Effector memory CD4-positive, alpha-beta T cell (primary cell): ENCODE measurements at places on chromosomes 5 and 9.

GRCh38 chr5:141778683-141779082, 96.7 kb upstream of the ARAP3 start:
- DNase-seq, result no peak

DNA sequence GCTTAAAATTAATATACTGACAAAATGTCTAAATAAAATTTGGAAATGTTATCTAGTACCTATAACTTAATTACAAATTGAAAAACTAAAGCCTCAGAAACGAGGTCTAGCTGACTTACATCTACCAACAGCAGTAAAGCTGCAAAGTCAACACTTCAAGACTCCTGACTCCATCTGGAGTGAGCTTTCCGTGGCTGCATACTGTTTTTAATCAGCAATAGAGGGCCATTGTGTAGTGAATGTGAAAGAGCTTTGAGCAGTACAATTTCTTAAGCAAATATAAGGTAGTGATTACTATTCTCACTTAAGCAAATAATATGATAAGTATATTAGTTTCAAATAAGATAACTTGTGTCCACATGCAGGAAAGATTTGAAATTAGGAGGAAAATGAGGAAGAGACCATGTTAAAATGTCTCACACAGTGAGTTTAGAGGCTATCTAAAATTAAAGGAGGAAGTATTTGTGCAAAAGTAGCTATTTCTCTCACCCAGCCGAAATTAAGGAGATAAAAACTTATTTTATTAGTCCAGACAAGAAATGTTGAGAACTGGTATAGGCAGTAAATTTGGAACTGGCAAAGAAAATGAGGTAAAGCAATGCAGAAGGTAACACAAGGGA, 6.4 kb downstream of the SPINK6 start:
- DNase-seq, result no peak

GRCh38 chr9:112487008-112487798, 576 bp downstream of the KIAA1958 start:
- peak; percentile 16 for DNase-seq

DNA sequence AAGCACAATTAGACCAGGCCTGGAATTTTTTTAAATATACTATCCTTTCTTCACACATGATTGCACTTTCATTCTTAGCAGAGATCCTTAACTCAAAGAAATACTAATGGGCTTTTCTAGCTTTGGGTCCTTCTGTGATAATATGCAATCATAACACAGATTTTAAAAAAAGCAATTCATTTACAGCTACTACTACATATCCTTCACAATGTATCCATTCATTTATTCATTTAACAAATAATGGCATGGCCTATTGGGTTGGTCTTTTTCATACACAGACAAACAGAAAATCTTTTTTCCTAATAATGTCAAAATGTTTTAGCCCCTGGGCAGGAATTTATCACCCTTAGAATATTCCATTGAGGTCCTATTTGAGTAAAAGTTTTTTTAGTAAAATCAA, 47.0 kb downstream of the SAXO1 start:
- no peak for DNase-seq

DNA sequence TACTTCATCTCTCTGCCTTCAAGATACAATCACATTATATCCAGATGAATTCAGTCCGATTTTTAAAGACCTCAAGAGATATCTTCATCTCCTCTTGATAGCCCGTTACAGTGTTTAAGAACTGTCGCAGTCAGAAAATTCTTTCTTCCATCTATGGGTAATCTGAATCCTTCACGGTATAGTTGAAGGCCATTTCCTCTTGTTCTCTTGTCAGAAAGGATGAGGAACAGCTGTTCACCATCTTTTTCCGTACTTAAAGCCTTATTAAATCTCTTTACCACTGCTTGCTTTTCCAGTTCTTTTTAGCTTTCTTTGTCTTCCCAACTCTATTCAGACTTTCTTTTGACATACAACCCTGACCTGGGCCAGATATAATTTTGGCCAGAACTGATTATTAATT, 121.8 kb downstream of the XRCC4 start:
- DNase-seq, result no peak

DNA sequence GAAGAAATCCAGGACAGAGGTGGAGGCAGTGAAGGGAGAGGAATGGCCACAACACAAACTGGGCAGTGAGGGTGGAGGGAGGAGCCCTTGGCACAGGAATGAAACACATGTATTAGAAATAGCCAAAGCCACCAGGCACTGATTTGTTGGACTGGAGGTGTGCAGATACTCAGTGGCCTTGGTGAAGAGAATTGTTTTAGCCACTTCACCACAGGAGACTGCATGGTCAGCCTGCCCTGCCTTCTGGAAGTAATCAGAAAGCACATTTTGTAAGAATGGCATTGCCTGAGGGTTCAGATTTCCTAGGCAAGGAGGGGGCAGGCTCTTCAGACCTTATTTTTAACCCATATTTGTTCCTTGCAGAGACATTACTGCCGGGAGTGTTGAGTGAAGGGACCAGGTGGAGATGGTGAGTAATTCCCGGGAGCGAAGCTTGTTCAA, 2.2 kb downstream of the SGCD start:
- no peak for DNase-seq

- no peak for DNase-seq
Measured at GRCh38 chr5:101643794-101644193, 652.3 kb downstream of the SLCO4C1 start.

DNA sequence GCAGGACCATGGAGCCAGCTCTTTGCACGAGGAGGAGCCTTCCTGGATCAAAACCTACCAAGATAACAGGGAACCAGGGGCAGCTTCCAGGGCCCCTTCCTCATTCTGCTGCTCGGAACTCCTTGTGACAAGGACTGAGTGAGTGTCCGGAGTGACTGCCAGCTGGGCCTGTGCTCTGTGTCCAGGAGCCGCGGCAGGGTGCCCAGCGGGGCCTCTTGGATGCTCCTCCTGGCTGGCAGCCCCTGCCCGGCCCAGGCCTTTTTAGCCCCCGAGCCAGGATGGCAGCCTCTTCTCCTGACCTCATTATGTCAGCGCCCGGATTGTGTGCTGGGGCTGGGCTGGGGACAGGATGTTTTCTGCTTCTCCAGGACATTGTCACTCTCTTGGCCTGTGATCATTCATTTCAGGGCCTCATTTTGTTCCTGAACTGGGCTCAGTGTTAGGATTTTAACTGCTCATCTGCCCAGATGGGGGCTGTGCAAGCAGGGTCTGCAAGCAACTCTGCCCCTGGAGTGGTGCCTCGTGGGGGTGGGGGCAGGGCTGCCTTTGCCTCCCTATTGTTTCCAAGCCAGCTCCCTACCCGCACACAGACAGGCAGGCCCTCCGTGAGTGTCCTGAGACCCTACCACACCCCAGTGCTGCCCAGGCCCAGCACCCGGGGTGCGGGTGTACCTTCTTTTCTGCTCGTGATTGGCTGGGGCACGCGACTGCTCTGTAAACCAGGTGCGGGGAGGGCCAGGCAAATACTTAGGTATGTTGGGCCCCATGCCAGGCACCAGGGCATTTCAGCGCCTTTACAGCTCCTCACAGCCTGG, 161.6 kb downstream of the COL23A1 start:
- DNase-seq, result no peak

- no peak for DNase-seq
Measured at GRCh38 chr5:134958755-134959154, 9.0 kb upstream of the CATSPER3 start.

- DNase-seq, result no peak
Measured at GRCh38 chr5:11234501-11234911, 473.5 kb upstream of the DAP start.

DNA sequence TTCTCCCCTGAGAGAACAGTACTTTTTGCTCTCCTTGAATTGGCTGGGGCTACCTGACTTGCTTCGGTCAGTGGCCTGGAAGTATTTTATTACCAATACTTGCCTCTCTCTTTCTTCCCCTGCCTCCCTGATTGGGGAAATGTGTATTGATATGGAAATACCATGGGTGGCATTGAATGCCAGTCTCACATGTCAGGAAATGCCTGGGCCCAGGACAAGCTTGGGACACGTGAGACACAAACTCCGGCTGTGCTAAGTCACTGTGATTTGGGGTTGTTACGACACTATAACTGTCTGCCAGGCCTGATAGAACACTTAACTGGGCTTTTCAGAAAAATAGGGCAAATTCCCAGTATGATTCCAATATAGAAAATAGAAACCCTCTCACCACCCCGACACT, 238.3 kb downstream of the GADD45G start:
- DNase-seq, result no peak

DNA sequence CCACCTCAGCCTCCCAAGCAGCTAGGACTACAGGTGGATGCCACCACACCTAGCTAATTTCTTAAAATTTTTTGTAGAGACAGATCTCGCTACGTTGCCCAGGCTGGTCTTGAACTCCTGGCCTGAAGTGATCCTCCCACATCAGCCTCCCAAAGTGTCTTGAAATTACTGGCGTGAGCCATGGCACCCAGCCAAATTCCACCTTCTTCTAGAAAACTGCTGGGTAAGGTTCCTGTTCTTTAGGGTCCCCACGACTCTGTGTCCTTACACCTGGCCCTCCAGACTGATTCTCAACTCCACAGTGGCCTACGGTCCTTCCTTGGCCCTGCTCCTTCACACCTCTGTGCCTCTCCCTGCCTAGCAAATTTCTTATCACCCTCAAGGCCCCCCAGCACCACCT, 1.9 kb downstream of the MAPK9 start:
- DNase-seq, result no peak

GRCh38 chr5:110371725-110372041, 354.8 kb downstream of the TMEM232 start:
- no peak for DNase-seq

- peak; percentile 52 for DNase-seq
Measured at GRCh38 chr9:113523421-113524141, 60.1 kb downstream of the RGS3 start.

- DNase-seq, result no peak
Measured at GRCh38 chr9:88746029-88746742, 211.2 kb downstream of the NXNL2 start.

DNA sequence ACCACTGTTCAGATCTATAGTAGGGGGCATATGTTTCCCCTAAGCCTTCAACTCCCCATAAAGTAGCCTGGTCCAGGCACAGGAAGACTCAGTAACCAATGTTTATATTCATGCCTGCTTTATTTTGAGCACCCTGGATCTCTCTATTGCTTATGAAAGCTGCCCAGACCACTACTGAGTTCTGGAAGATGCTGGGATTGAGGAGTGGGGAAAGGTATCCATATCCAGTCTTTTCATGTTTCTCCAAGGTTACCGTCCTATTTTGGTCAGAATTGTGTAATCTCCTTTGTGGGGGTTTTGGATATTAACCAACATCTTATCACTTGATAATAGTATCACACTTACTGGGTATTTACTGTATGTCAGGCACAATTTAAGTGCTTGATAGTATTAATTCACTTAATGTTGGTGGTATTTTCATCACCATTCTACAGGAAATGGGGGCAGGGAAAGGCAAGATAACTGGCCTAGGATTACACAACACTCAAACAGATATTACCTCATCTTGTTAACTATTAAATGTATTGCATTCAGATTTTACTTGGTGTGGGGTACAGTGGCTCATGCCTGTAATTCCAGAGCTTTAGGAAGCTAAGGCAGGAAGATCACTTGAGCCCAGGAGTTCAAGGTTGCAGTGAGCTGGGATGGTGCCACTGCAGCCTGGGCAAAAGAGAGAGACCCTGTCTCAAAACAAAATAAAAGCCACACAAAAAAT, 36.3 kb downstream of the RUSC2 start:
- no peak for DNase-seq

- no peak for DNase-seq
Measured at GRCh38 chr5:1885404-1885755, 2.7 kb upstream of the IRX4 start.

DNA sequence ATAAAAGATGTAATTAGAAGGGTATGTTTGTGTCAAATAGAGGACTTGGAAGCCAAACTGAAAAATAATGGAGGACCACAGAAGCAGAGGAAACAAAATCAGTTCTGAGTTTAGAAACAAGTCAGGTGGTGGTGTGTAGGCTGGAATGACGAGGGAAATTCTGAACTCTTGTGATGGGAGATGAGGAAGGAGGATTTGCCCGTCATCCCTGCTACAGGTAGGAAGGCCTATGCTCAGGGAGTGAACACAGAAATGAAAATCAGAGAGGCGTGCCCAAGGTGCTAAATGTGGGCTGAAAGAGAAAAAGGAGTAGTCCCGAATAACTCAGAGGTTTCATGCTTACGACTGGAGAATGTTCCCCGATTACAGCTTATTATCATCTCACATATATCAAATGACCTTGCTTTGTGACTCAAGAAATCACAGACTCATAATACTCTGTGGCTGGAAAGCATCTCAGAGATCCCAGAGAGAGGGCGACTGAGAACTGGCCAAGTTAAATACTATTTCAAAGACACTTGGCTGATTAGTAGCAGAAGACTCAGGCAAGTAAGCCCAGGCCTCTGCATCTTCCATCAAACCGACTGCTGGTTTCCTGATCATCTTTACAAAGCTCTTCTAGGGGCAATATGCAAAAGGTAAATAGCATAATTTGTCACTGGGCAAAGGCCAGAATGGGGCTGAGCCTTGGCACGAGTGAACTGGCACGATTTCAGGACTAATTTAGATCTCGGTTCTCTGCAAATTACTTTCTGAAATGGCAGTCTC, 126.0 kb downstream of the SUSD1 start:
- no peak for DNase-seq
